ENCODE measurements at places on chromosomes 1 and 21. TPM values are rescaled to one million over a fixed set of nuclear protein-coding genes. Genes with fewer than 3 reads are reported as not detected.

The BCL2L15 gene
- 2.3 TPM for total RNA-seq

DNA sequence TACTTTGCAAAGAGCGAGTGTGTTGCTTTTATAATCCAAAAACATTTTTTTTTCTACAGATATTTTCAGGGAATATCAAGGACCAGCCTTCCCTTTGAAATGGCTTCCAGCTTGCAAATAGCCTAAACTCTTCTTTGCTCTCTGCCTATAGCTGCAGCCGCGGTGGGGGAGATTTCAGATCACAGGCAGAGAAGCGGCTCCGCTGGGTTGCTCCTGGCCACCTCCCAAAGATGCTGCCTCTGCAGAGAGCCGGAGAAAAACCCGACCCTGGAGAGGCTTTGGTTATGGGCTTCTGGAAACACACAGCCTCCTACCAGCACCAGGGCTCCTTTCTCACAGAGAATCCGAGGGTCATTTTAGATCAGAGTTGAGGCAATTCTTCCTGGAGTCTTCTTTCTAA, 18.6 kb upstream of the PAX7 start:
- DNase-seq = no peak

- no peak for DNase-seq
These were observed 51.2 kb upstream of the NFASC start for GRCh38 chr1:204819495-204819894.

DNA sequence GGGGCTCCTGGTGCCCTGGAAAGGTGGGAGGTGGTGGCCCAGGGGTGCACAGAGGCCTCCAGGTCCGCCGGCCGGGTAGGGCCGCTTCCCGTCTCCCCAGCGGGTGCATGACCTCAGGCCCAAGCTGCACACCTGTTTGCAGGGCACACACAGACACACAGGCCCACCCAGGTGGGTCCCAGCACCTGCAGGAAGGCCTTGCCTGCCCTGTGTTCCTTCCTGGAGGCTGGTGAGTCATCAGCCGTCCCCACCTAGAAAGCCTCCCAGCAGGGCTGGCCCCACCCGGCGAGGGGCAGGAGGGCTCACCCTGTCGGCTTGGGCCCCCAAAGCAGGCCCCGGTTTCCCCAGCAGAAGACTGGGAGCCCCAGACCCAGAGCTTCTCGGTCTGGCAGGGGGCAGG, 23.6 kb upstream of the TTLL10 start:
- no peak for DNase-seq

DNA sequence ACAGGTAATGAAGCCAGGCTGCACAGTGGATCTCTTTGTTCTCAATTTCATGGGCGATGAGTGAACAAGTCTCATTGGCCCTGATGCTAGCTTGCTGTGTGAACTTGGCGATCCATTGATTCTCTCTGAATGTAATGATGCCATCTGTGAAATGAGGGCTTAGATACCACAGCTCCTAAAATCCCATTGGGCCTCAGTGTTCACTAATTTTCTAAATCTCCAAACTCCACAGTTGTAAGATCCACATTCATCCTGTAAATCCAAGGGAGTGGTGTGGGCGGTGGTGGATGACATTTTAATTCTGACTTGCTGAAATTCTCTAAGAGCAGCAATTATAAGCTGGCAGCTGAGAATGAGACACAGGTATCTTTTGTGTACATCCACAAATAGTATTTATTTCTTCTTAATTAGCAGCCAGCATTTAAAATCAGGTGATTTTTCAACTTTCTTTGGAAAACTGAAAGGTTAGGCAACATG, 9.6 kb upstream of the ACTL8 start:
- DNase-seq = no peak

GRCh38 chr1:214476229-214476985, 75.0 kb downstream of the PTPN14 start:
- peak; percentile 41 for DNase-seq

- DNase-seq = no peak
These were observed 16.7 kb downstream of the RGS4 start for GRCh38 chr1:163085904-163086268.

GRCh38 chr1:156487862-156488261, 12.7 kb downstream of the MEF2D start:
- DNase-seq = no peak

Data from left lung (tissue), 14 donors.